Non-pigmented ciliary epithelial cell (primary cell): ENCODE measurements at places on chromosomes 7 and 10.

DNA sequence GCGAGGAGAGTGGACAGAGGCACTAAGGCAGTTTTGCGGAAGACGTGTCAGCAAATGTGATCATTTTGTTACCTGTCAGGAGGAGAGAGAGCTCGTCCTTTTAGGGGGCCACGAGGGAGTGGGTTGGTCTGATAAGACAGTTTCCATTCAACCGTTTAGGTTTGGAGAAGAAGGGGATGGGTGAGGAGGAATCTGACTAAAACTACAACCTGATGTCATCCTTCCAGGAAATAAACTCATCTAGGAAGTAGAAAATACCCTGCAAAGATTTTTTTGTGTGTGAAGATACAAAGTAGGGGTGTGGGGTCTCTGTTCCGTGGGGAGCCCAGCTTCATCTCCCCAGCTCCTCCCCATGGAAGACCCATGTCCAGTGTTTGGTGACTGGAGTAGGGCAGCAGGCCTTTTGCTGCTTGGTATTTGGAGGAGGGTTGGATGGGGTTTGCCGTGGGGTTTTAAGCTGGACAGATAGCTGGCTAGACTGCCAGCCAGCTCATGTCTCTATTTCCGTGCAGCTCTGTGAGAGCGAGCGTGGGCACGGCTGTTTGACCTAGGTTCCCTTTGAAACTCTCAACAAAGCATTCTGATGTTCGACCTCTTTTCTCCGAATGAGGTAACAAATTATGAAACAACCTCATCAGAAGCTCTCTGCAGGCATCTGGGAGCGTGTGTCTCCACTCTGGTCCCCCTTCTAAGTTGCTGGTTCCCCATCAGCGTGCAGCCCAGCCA, 136.0 kb upstream of the TCF7L2 start:
- no peak for DNase-seq

DNA sequence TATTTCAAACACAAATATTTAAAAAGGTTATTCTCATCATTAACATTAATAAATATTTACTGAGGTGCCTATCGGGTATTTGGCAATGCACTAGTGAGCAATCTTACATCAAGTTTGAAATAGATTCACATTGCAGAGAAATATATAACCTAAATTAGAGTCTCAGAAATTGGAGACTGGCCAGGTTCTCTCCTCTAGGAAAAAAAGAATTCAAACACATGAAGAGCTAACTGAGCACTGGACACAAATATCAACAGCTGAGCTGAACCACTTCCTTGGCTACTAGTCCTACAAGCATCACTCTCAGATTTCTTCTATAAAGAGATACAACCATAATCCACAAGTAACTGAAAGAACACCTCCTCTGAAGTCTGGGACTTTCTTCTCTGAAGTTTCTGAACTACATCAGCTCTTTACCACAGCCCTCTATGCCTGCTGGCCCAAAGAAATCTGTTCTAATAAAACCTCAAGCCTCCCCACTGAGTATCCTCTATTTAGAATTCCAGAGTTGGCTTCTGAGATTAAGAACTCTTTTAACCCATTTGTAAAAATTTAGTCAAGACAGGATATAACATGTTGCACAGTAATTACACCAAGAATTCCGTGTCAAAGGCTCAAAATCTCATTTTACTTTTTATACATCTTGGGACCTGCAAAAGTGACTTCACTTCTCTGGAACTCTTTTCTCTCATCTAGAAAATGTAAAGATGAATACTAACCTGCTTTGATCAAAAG, 45.2 kb downstream of the MTERF1 start:
- DNase-seq, result no peak

DNA sequence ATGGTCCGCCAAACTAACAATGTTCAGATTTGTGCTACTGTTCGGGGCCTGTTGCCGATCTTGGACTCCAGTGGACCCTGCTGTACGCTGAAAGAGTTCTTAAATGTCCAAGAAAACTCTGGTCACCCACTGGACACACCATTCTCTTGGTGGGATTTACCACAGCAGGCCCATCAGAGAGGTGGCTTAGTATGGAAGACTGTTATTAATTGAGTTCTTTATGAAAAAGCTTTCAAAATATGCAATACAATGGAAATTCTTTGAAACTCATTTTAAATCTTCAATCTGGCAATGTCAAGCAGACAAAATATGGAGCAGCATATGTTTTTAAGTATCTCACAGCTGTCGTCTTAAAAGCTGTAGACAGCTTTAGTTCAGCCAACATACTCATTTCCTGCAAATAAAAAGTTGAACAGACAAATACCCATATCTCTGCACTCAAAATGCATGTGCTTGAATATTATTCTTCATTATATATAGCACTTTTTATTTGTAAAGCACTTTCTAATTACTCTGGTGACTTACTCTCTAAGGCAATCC, 37.4 kb upstream of the GRM8 start:
- no peak for DNase-seq

GRCh38 chr10:117432866-117433265, 57.6 kb upstream of the PDZD8 start:
- no peak for DNase-seq

DNA sequence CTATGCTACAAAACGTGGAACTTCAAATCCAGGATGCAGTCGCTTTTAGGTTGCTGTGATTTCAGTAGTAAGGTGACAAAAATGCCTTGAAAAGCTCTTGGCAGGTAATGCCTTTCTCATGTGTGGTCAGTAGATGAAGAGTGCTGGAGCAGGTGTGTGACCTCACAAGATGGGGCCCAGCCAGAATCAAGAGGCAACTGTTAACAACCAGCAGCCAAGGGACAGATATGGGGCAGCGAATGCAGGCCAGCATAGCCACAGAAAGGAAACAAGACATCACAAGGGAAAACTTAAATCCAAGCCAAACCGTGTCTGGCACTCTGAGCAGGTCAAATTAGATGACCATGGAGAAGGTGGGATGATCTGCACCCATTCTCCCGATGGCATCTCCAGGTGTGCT, 12.3 kb downstream of the HUS1 start:
- no peak for DNase-seq

- no peak for DNase-seq
These were observed 1.5 kb downstream of the KLHL7 start for GRCh38 chr7:23106823-23107663.

DNA sequence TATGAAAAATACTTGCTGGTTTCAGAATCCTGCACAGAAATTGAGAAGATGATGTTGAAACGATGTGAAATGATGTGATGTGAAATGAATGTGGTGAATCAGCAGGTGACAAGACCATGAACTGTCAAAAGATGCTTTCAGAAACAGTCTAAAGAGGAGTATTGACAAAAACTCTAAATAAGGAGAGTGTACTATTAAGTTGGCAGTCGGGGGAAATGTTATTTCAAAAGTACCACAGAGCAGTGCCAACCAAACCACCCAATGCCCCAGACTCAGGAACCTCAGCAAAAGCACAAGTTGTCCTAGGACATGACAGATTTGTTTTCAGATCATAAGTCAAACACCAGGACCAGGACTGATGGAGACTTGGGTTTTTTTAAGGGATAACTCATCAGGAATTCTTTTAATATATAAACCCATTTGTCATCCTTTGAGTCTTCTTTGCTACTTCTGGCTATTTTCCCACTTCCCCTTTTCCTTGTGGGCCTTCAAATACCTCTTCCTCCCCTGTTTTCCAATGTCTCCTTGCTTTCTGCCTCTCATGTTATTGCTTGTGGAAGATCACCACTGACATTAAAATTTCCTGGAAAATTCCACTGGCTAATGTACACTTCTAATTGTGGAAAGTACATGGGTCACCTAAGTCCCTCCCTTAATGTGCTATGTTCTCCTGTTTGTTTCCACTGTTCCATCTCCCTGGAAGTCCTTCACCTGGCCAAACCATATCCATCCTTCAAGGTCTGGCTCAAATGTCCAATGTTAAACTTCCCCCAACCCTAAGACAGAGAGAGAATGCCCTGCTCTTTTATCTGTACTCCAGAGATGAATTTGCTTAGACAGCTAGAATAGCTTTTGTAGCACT, 10.2 kb upstream of the PPP1R3C start:
- DNase-seq, result no peak

DNA sequence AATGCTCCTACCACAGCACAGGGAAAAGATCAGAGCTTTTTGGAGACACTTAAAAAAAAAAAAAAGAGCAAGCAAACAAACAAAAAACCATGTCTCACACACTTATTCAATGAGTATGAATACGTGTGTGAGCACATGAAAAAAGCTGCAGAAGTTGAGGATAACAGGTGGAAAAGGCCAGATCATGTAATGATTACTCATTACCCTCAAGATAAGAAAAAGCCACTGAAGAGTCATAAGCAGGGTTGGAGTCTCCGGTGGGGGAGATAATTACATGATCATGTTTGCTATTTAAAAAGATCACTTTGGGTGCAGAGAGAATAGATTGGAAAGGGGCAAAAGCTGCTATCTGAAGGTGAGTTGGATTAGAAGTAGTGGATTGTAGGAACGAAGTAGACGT, 77.0 kb downstream of the POU6F2 start:
- no peak for DNase-seq

GRCh38 chr7:14576578-14576977, 326.0 kb downstream of the DGKB start:
- DNase-seq, result no peak

DNA sequence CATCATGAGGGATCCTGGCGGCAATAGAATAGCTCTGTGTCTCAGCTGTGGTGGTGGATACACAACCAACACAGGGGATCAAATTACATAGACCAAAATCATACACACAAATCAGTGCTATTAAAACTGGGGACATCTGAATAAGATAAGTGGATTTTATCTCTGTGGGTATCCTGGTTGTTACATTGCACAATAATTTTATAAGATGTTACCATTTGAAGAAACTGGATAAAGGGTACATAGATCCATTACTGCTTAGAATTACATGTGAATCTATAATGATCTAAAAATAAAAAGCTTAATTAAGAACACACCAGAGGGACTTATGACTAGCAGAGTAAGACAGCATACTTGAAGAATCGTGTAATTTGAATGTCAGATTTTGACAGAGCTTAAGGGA, 8.2 kb upstream of the FAM3C start:
- no peak for DNase-seq

DNA sequence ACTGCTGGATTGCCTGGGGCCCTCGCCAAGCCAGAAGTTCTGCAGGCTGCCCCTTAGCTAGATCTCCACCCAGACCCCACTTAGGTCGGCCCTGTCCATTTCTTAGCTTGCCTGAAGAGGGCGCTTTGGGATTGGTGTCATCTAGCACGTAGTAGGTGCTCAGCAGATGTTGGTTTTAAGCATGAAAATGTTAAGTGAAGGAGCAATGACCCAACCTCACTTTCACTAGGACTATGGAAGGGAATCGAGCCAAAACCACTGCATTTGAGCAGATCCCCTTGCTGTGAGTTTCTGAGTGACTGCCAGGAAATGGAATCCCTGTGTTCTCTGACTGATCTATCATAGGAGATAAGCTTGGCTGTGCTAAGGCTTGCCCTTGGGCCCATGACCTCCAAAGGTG, 131.7 kb upstream of the EEPD1 start:
- DNase-seq, result no peak

GRCh38 chr7:24718977-24719491, 38.2 kb downstream of the GSDME start:
- DNase-seq, result no peak

- no peak for DNase-seq
These were observed 614.7 kb downstream of the PTPRN2 start for GRCh38 chr7:157972914-157973313.

DNA sequence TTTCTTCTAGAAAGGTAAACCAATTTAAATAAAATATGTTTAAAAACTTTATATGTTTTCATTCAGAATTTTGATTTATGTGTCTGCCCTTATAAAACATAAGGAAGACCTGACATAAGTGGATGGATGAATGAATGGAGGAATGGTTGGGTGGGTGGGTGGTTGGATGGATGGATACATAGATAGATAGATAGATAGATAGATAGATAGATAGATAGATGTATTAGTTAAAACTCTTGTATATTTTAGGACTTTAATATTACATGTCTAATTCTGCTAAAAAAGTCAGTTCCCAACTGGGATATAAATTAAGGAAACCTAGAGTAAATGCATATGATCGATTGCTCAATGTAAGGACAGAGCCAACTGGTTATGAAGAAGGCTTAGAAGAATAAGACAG, 156.3 kb upstream of the WNT16 start:
- DNase-seq, result no peak

DNA sequence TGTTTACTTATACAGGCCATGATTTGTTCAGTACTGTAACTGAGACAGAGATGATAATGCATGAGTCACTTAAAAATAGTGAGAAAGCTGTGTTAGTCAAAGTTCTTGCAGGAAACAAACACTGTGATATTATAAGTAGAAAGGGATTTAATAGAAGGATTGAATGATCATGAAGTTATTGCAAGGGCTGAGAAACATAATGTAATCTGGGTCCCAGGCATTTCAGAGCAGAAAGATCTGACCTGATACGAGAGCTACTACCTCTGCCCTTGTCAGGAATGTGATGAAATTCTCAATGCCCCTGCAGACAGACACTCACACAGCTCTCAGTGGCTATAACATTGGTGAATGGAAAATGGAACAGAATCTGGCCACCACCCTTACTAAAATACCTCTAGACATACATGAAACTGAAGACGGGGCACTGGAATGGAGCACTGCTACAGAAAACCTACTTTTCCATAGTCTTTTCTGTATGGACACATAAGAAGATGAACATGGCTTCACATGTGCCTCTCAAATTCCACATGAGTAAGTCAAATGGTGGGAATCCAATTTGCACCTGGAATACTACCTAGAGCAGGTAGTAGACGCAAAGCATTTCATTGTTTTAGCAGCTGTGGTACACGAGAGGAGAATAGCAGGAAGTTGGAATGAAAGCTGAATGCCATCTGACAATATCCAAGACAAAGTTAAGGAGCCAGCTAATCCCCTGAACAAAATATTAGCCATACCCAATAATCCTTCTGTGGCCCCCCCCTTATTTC, 19.1 kb upstream of the VWDE start:
- no peak for DNase-seq

- no peak for DNase-seq
These were observed 372.9 kb downstream of the DNAJB6 start for GRCh38 chr7:157709531-157710251.

- no peak for DNase-seq
These were observed 1198.6 kb downstream of the GATA3 start for GRCh38 chr10:9253121-9253520.

GRCh38 chr10:26358071-26358470, 80.1 kb upstream of the APBB1IP start:
- DNase-seq, result no peak

GRCh38 chr10:31062856-31063255, 31.2 kb upstream of the ZNF438 start:
- DNase-seq, result no peak

GRCh38 chr7:3446786-3447185, 145.7 kb downstream of the SDK1 start:
- DNase-seq, result no peak

GRCh38 chr10:16384021-16384420, 52.8 kb upstream of the PTER start:
- no peak for DNase-seq

- DNase-seq, result no peak
These were observed 12.8 kb downstream of the ANKRD22 start for GRCh38 chr10:88838766-88839350.

- DNase-seq, result no peak
These were observed 57.3 kb downstream of the ADARB2 start for GRCh38 chr10:1679821-1680650.
